ENCODE measurements at places on chromosomes 7 and 10.

GRCh38 chr7:71933426-71933825 is 478.7 kb downstream of the CALN1 start:
- no peak for DNase-seq

- DNase-seq, result no peak
These were observed 155.6 kb downstream of the PPP1R3A start for GRCh38 chr7:113763226-113763625.

GRCh38 chr7:130982651-130983050 is 248.6 kb upstream of the KLF14 start:
- DNase-seq, result no peak

DNA sequence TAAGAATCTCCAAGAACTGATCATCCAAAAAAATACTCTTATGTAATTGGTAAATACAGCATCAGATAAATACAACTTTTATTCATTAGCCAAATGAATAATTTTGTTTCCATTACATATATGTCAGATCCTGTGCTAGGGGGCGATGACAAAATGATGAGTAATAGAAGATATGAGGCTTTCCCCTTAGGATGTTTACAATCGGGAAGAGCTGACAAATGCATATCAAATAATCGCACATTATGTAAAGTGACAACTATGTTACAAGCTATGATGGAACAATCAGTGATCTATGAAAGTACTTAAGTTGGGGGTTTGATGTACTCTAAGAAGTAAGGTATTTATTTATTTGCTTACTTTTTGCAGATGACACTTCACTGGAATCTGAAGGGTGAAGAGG is 465.6 kb upstream of the VSTM2A start:
- no peak for DNase-seq

DNA sequence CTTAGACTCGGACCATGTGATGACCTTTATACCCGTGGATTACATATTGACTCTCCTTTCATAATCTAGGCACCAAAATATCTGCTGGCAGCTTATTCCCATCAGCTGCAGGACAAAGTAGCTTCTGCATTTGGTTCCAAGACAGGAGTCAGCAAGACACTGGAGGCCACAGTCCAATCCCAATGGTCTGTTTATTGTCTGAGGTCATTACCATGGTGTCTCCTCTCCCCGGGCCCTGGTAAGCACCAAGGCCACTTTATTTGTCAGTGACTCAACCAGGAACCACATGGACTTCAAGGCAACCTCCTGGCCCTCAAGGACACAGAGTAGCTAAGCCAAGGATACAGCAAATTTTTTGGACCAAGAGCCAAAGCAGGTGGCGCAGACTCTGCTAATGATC is 36.1 kb downstream of the KCNMA1 start:
- no peak for DNase-seq

- DNase-seq, result no peak
These were observed 207.9 kb downstream of the CTNNA3 start for GRCh38 chr10:67487906-67488619.

- DNase-seq, result no peak
These were observed 139.6 kb downstream of the ADAM22 start for GRCh38 chr7:88073626-88074025.

GRCh38 chr10:61635471-61635870 is 27.3 kb upstream of the CABCOCO1 start:
- no peak for DNase-seq

- no peak for DNase-seq
These were observed 225.2 kb downstream of the MLLT10 start for GRCh38 chr10:21759232-21759631.
